Activated T-helper 9 cell treated with anti-CD3 and anti-CD28 coated beads, Interleukin-2, amount 50 U/mL, for 16 hours (primary cell): ENCODE measurements at places on chromosomes 11 and 22.

DNA sequence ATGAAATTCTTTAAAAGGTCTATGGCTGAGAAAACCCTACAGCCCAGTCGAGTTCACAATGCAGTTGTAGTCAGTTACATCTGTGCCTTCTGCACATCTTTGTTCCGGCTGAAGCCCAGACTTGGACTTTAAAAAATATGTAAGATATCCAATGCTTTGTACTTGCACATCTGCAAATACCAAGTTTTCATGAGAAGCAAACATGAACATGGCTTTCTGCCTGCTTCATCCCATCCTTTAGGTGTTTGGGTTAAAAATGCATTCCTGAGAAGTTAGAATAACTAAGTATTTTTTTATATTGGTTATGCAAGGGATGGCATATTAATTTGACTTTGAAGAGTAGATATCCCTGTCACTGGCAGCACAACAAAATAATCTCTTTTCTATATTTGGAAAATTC, 528.4 kb downstream of the METTL15 start:
- no peak for DNase-seq

DNA sequence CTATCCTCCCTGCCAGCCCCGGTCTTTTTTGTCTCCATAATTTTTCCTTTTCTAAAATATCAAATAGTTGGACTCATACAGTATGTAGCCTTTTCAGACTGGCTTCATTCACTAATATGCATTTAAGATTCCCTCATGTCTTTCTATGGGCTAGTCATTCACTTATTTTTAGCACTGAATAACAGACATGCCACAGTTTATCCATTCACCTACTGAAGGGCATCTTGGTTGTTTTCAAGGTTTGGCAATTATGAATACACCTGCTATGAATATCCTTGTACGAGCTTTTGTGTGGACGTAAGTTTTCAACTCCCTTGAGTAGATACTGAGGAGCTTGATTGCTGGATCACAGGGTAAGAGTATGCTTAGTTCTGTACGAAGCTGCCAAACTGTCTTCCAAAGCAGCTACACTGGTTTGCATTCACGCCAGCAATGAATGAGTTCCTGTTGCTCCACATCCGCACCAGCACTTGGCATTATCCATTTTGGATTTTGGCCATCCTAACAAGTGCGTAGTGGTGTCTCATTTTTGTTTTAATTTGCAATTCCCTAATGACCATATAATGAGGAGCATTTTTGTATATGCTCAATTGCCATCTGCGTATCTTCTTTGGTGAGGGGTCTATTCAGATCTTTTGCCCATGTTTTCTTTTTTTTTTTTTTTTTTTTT, 21.1 kb downstream of the ALG12 start:
- DNase-seq = no peak

DNA sequence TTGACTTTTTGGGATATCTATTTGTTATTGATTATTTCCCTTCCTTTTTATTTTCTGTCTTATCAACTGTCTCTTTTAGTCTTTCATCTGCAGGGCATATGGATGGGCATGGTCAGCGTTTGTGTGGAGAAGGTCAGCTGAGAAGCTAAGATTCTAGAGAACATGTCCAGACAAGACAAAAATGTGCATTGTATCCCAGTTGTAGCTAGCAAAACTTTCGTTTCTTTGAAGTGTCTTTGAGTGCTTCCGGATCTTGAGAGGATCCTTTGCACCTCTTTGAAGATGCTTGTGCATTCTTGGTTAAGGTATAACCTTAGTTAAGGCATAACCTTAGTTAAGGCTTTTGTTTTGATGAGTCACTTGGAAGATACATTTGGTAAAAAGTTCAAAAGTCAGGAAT, 329.9 kb upstream of the LRRC4C start:
- DNase-seq = no peak

- DNase-seq = no peak
Observed at GRCh38 chr11:62588966-62589637, 2.2 kb downstream of the TUT1 start.

- DNase-seq = no peak
Observed at GRCh38 chr11:112613051-112613972, 347.9 kb upstream of the NCAM1 start.

GRCh38 chr22:48099251-48099650, 1336.8 kb downstream of the TBC1D22A start:
- DNase-seq = no peak

- no peak for DNase-seq
Observed at GRCh38 chr22:38788021-38788816, 5.7 kb downstream of the DNAL4 start.

DNA sequence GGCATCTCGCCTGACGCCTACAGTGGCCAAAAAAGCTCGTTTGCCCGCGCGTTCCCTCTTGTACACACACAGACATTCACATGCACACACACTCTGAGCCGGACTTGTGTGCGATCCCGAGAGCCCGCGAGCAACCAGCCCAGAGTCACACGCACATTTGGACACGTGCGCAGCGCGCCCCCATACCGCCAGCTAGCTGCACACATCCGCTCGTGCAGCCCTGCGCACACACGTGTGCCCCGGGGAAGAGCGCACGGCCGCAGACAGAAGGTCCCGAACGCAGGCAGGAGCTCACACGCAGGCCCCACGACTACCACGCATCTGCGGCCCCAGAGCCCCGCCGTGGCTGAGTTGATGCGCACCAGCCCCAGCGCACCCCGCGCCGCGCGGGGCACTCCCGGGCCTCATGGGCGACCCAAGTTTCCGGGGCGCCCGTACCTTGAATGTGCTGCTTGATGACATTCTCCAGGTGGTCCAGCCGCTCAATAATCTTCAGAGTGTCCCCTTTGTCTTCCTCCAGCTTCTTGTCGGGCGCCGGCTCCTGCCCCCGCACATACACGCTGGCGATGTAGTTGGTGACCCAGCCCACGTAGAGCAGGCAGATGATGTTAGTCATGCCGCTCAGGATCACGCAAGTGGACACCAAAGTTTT, 758 bp downstream of the GALNT18 start:
- no peak for DNase-seq

GRCh38 chr22:32206774-32207758, 2.2 kb upstream of the RFPL2 start:
- DNase-seq = no peak

DNA sequence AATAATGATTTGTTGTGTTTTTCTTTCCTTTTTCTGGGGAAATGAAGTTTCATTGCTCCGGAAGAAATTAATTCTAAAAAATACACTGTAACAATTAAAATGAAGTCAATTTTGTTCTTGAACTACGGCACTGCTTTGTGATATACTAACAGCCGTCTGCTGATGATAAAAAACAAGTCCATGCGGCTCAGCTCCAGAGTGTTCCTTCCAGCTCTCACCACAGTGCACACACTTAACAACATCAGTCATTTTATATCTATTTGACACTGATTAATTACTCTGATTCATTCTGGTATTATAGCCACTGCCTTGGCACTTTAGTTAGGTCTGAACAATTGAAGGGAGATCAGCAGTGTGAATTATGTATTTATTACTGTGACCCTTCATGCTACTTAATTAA, 97.4 kb upstream of the SLC6A5 start:
- DNase-seq = no peak

- no peak for DNase-seq
Observed at GRCh38 chr11:61369372-61370348, 7.5 kb downstream of the TMEM138 start.

DNA sequence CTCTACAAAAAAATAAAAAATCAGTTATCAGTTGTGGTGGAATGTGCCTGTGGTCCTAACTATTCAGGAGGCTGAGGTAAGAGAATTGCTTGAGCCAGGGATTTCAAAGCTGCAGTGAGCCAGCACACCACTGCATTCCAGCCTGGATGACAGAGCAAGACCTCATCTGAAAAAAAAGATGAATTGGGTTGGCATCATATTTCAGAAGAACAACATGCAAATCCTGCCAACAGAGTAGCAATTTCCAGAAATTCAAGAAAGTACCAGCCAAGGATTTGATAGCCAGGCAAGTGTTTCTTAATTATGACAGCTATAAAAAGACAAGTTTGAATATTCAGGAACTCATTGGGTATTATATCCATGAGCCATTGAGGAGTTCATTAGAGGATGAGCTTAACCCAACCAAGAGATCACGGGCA, 75.2 kb downstream of the USP47 start:
- DNase-seq = no peak

- no peak for DNase-seq
Observed at GRCh38 chr11:86595451-86595850, 77.0 kb downstream of the ME3 start.

- no peak for DNase-seq
Observed at GRCh38 chr11:3164138-3164551, 965 bp downstream of the OSBPL5 start.

DNA sequence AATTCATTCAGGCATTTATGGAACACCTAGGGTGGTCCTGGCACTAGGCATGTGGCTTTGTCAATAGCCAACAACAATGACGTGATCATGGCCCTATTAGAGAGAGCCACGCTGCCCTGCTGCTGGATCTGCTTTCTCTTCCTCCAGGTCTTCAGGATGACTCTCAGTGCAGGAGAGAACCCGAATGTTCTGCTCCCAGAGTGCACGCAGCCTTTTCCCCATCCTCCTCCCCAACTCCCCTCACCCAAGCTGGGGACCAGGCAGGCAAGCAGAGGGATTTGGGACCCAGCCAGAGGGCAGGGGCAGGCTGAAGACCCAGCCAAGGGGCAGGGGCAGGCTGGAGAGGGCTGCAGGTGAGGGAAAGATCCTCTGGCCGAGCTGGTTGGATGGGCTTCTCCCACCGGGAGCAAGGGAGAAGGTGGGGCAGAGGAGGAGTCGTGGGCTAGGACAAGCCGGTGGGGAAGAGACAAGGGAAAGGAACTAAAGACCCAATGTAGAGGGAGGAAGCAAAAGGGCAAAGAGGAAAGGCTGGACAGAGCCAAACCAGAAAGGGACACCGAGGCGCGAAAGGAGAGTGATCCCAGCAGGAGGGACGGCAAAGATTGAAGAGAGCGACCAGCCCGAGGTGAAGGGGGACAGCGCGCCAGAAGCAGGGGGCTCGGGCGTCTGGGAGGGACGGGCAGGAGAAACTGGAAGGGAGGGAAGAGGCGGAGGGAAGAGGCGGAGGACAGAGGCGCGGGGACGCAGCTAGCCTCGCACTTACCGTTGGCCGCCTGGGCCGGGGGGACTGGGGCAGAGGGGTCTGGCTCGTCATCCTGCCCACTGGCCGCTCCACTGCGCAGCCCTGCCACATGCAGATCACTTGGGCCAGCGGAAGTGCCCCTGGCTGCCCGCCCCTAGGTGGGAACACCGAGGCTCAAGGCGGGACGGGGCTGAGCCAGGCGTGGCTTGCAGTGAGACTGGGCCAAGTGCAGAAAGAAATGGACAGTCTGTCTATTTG, at the start of gene KCTD14:
Gene KCTD14 (minus strand): TSS at position 880 of the 1,000 bp plus-strand sequence. CDS start 27 bp downstream, at position 853.
- DNase-seq = no peak

GRCh38 chr11:96554236-96554820, 164.5 kb downstream of the JRKL start:
- no peak for DNase-seq

- DNase-seq = no peak
Observed at GRCh38 chr22:47209040-47209514, 446.6 kb downstream of the TBC1D22A start.

DNA sequence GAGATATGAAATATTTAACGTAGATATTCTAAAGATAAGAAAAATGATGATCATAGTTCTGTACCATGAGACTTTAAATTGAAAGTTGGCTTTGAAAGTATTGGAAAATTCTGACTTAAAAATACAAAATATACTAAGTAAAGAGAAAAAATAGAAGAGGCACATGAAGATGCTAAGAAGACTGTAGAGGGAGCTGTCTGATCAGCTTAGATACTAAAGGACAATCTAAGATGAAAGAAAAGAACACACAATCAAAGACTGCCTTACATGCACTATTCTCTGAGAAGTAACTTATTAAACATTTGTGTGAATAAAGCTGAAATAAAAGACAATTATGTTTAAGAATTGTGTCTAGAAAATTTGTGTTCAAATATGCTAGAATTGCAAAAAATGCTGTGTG, 55.1 kb downstream of the RBMXL2 start:
- DNase-seq = no peak

DNA sequence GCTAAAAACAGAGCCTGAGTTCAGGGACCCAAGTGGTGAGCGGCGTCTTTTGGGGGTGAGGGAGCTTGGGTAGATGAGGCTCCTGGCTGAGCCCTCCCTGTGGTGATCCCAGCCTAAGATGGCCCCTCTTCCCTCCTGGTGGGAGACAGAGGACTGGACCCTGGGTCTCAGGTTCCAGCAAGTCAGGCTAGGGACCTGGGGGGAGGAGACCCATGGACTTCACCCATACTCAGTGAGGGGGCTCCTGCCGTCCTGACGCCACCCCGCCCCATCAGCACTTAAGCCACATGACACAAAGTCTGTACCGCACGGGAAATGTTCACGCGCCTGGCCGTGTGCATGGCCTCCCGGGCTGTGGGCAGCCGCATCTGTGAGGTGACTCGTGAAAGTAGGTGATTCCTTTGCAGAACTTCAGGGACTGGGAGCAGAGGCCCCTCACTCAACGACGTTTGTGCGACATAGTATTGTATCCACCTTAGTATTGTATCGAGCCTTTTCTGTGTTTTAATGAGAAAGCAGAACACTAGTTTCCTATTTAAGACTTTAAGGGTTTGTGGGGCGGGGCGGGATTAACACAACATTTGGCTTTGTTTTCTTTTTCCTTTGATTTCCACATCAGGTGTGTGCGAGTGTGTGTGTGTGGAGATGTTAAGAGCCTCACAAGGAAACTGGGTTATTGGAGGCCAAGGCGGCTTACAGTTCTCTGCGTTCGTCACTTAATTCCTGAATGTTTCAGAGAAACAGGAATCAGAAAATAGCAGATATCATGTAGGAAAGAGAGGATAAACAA, 18.4 kb upstream of the TMEM191C start:
- DNase-seq = no peak
